ENCODE measurements at places on chromosomes 13 and 19.
A peak's percentile ranks its signal among the peaks of the same experiment; 100 is the strongest.

DNA sequence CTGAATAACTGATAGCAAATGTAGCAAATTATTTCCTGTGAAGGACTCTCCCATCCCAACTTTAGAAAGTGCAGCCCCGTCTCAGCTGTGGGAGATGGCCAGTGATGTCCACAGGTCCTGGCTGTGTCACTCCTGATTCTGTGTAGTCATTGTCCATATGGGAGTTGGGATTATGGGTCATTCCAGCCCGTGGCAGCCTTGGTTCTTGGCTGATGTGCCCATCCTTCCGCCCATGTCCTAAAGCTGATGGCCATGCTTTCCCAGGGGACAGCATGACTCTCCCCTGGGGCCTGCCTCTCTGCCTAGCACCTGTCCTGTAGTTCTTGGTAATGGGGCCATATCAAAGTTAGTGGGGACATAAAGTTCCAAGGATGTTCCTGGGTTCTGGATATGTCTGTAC lies 43.9 kb upstream of the C1QTNF9 start:
- no peak for DNase-seq

GRCh38 chr19:18193388-18194180 lies 566 bp downstream of the MPV17L2 start:
- no peak for DNase-seq

DNA sequence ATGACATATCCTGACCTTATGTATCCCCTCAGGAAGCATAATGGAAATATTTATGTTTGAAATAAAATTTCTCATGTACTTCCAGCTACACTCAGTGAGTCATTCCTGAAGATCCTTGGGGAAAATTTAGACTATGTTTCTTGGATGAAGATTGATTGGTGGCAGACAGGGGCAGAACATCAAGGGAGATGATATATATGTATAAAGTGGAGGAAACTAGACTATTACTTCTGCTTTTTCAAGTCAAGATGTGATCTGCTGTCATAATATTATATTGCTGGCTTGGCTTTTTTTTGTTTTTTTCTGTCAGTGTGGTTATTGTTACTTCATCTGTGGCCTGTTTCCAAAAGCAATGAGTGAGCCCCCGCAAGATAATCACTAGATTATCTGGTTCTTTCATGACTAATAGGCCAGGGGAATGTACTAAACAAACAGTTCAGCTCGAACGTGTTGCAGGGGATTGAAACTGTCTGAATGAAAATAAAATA lies 87.2 kb upstream of the TNFSF11 start:
- DNase-seq: no peak

DNA sequence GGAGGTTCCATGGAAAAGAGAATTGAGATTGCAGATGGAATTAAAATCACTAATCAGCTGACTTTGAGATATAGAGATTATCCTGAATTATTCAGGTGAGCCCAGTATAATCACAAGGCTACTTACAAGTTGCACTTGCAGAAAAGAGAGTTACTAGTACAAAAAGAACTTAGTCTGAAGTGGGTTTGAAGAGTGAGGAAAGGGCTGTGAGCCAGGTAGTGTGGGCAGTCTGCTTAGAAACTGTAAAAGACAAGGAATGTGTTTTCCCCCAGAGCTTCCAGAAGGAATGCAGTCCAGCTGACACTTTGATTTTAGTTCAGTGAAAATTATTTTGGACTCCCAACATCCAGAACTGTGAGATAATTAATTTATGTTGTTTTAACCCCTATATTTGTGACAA lies 285.4 kb upstream of the GPC6 start:
- DNase-seq: no peak

GRCh38 chr19:48819366-48819816 lies 8.6 kb upstream of the BCAT2 start:
- DNase-seq: no peak

GRCh38 chr19:2274931-2275535 lies 6.9 kb downstream of the PEAK3 start:
- no peak for DNase-seq

DNA sequence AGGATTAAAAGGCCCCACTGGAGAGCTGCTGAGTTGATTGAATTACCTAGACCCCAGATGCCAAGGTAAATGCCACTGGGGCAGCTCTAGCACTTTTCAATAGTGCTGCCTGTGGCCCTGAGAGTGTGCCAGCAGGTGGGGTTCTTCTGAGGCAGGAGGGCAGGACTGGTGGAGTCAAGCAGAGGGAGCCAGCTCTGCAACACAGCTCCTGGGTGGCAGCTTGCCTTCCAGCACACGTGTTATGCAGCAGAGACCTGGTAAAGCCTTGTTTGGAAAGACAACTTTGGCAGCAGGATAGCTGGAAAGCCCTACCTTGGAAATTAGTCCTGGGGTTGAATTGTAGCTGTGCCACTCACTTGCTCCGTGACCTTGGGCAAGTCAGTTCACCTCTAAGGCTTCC lies 306.6 kb downstream of the ATP8A2 start:
- DNase-seq: no peak

DNA sequence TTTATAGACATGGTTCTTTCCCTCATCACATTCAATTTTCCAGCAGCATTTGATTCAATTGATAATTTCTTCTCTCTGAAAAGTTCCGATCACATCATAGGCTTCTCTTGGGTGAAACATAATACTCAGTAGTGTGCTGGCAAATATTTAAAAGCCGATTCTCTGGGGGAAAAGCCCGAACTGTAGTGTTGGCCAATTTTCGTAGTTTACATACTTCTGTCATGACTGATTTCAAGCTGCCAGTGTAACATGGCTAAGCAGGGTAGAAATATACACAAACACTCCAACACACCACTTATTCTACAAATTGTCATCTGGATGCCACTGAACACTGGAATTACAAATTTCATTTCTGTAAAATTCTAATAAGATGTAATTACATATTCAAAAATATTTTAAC lies 56.1 kb upstream of the FREM2 start:
- peak; percentile 9 for DNase-seq

GRCh38 chr13:109870274-109870673 lies 83.9 kb upstream of the IRS2 start:
- DNase-seq: no peak

- no peak for DNase-seq
Observed at GRCh38 chr13:90918536-90918935, 429.0 kb upstream of the MIR17HG start.

DNA sequence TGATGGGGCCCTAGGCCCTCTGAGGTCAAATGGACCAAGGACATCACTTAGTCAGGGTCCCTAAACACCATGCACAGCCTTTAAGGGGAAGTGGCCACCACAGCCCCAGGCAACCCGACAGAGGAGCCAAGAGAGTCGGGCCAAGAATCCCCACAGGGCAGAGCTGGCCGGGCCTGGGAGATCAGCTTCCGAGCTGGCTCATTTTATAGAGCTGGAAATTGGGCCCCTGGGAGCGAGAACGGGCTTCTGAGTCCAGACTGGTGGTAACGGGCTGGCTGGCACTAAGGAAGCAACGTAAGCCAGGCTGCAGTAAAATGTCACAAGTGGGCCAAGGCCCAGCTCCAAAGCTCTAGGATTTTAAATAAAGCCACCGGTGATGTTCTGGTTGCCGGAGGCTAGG lies 51.1 kb downstream of the HSPH1 start:
- no peak for DNase-seq

- no peak for DNase-seq
Observed at GRCh38 chr19:4800591-4801081, 9.1 kb downstream of the FEM1A start.

DNA sequence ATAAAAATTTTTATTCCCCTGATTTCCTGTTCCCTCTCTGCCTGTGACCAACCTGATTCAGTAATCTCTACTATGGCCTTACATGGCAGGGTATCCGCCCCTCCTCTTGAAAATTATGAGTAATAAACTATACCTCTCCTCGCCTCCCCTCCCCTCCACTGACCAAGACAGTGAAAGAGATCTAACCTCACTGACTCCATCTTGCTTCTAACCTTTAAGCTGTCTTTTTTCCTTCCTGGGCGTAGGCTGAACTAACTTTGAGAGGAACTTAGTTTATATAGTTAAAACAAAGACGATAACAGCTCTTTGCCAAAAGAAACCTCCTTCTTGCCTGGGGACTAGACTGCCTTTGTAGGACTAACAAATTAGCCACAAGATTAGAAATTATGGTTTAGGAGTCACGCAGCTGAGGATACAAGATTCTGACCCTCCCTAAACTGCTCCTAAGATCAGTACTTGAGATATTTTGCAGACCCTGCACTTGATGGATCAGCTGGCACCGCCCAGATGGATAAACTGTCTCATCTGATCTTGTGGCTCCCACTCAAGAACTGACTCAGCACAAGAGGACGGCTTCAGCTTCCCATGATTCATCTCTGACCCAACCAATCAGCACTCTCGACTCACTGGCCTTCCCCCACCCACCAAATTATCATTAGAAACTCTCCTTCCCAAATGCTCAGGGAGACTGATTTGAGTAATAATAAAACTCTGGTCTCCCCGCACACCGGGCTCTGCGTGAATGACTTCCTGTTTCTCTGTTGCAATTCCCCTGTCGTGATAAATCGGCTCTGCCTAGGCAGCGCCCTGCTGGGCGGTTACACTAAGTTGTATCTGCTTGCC lies 187.1 kb downstream of the TDRD3 start:
- DNase-seq: no peak

DNA sequence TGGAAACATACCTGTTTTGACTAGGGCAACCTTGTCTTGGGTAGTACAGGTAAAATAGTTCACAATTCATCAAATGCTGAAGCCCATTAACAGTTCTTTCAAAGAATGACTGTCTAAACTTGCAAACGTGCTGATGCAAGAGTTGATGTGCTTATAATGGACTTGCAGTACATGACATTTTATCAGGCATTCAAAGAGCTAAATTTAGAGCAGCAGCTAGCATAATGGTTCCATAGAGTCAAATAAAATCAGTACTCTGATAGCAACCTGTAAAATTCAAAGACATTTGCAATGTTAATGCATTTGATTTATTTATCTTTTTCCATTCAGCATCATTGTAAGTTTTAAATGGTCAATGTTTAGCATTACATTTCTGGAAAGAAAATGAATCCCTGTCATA lies 979.7 kb upstream of the SLC10A2 start:
- no peak for DNase-seq

DNA sequence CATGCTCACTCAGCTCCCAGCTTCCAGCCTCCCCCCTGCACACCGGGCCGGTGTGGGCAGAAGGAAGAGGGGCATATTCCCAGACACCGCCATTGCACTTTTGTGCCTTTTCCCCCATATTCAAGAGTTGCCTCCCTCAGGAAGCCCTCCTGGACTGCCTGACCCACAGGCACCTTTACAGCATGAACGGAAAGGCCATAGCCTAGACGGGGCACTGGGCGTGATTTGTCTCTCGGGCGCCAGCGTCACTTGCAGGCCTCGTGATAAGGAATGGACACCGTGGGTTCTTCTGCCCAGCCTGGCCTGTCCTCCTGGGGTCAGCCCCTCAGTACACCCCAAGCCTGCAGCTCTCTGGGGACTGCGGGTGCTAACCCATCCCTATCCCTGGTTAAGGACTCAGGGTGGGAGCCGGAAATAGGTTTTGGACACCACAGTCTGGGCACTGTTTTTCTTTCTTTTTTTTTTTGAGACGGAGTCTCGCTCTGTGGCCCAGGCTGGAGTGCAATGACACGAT lies 933 bp upstream of the UQCR11 start:
- DNase-seq: no peak

DNA sequence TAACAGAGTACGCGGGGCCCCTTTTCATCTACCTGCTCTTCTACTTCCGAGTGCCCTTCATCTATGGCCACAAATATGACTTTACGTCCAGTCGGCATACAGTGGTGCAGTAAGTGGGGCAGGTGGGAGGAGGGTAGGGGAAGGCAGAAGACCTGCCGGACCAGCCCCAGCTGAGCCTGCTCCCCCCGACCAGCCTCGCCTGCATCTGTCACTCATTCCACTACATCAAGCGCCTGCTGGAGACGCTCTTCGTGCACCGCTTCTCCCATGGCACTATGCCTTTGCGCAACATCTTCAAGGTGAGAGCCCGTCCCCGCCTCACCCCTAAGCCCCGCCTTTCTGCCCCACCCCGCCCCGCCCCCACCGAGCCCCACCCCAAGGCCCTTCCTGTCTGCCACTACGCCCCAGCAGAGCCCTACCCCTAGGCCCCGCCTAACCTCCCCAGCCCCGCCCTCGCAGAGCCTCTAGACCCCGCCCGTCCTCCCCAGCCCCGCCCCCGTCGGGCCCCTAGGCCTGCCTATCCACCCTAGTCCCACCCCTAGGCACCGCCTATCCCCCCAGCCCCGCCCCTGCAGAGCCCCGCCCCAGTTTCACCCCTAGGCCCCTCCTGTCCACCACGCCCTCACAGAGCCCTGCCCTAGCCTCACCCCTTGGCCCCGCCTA lies 7.7 kb downstream of the NDUFB7 start:
- no peak for DNase-seq

- no peak for DNase-seq
Observed at GRCh38 chr13:112059457-112060281, 7.3 kb upstream of the SOX1 start.

GRCh38 chr13:43300865-43301264 lies 277.5 kb downstream of the DNAJC15 start:
- DNase-seq: no peak

DNA sequence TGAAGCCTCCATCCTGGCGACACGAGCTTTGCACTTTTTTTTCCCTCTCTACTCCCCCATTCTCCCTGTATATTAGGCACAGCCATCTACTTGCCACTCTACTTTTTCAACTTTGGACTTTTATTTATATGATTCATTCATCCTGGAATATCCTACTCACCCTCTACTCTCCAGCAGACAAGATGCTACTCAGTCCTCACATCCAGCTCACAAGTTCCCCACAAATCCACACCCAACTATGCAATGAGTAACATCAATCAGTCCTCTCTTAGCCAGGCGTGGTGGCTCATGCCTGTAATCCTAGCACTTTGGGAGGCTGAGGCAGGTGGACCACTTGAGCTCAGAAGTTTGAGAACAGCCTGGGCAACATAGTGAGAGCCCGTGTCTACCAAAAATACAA lies 23.9 kb upstream of the URAD start:
- DNase-seq: no peak

- no peak for DNase-seq
Observed at GRCh38 chr19:35388277-35389054, 17.6 kb downstream of the GPR42 start.

Measured in amniotic stem cell (primary cell).